ENCODE measurements at places on chromosomes 3 and 15.

DNA sequence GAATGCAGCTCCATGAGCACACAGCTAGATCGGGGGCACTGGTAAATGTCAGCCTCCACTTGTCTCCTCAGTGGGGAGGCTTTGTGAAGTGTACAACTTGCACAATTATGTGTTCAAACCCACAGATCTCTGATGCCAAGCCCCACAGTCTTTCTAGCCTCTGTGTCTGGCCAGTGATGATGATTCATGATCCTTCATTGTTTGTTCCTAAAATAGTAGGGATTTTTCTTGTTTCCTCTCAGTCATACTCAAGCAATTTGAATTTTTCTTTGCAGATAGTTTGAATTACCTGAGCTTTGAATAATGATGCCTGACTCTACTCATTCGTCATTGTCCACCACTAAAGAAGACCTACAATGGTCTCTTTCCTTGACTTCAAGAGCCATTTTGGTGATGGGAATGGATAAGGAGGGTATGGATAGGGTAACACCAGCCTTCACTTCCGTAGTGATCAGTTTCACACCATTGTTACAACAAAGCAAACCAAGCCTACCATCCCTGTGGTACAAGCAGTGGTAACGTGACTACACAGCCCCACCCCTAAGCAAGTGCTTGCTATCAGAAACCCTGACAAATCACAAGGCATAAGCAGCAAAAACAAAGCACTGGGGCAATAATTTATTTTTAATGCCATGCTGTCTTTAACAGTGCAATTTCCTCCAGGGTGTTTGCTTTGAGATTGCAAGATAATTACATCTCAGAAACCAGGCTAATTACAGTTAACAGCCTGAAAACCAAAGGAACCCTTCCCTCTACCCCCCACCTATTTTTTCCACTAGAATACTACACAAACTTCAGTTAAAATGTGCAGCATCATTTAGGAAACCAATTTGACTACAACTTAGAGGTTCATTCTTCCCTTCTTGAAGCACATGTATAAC is 114.1 kb upstream of the PPP2R3A start:
- no peak for DNase-seq

GRCh38 chr3:54360320-54360719 is 238.0 kb downstream of the CACNA2D3 start:
- DNase-seq: no peak

GRCh38 chr3:18126772-18127171 is 298.4 kb downstream of the SATB1 start:
- DNase-seq: no peak

GRCh38 chr3:19769694-19770093 is 164.3 kb downstream of the EFHB start:
- DNase-seq: no peak

DNA sequence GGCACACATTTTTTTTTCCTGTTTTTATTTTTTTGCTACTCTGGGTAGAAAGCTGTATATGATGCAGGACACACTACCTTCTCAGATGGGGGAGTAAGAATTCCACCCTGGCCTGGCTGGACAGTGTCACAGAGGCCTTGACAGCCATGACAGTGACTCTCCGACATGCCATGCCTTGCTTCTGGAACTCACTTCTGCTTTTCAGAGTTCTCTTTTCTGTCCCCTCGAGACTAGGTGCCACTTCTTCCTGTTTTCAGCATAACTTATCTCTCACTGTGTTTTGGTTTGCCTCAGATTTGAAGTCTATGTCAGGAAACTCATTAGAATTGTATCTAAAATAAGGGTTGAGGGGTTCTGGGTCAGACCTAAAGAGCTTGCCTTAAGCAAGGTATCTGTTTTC is 69.1 kb upstream of the SEC13 start:
- no peak for DNase-seq

- no peak for DNase-seq
Observed at GRCh38 chr15:57377478-57377847, 1.2 kb downstream of the CGNL1 start.

DNA sequence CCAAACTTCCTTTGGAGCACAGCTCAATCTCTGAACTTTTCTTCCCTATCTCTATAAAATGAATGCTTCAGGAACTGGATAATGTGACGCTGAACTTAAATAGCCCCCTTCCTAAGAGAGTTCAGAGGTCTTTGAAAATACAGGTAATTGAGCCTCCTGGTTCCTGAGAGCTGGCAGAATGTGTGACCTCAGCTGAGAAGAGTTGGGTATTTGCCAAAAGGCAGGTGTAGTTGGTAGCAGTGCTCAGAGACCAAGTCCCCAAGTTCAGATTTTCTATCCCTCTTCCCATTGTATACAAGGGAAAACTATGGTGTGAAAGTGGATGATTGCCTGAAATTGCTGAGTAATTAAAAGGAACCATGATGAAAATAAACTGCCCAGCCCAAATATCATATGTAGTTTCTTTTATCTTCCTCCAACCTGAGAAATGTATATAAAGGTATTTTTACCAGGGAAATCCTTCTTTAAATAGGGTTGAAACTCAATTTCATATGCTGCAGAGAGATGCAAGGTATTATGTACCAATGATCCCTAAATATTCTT is 154.6 kb upstream of the ICE2 start:
- DNase-seq: no peak

GRCh38 chr15:20356444-20356910 is 185.1 kb downstream of the GOLGA6L6 start:
- DNase-seq: peak; percentile 40

DNA sequence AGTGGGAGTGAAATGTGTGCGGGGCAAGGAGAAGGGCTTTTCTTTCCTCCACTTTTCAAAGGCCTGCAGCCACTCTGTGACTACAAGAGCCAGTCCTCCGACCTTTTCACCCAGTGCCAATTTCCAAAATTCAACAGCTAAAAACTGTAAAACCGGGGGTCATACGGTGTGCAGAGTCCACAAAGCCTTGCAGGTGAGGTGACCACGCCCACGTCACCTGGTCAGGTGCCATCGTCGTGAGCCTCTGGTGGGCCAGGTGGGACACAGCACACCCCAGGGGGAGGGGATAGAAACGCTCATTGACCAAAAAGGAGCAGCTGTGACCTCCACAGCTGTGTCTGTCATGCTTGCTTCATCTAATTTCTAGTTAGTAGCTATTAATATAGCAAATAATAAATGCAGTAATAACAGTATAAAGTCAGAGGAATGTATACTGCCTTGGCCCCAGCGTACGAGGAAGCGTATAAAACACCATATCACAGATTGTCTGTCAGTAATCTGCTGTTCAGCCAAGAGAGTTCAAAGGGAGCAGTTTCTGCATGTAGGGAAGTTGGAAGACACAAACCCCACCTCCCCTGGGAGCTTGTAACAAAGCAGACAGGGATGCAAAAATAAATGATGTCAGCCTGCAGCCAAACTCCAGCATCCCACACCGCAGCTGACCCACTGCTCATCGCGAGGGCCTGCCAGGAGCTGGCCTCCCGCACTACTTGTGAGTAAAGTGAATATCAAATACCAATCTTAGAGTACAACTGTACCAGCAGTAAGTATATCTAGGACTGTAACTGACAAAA is 86.7 kb downstream of the VGLL4 start:
- no peak for DNase-seq

DNA sequence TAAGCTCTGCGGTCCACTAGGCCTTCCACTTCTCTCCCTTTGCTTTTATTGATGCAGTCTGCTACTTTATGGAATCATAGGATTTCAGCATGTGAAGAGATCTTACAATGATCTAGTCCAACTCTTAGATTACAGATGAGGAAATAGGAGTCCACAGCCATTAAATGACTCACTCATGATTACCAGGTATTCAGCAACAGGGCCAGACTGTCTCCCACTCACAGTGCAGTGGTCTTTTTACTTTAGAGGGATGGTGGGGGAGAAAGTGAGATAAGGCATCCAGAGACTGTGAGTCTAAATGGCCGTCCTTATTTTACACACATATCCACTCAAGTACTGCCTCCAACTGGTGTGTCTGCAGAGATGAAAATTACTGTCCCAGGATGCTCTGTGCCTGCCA is 88.5 kb upstream of the SKOR1 start:
- DNase-seq: no peak

DNA sequence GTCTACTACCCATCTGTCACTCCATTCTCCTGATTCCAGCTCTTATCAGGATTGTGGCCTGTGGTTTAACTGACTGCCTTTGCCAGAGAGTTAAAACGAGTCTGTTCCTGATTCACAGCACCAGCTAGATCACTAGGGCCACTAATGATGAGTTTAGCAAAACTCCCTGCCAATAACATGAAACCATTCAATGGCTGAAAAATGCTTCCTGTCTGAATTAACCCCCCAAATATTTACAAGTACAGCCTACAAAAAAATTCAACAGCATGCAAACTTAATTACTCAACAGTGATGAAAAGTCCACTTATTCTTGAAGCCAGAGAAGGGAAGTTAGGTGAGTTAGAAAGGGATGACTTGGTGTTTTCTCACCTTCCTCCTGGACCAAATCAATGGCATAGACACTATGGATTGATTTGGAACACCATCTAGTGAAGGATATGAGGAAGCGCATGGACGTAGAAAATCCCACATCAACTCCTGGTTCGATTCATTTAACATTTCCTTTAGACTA is 141.4 kb downstream of the TGFBR2 start:
- no peak for DNase-seq

DNA sequence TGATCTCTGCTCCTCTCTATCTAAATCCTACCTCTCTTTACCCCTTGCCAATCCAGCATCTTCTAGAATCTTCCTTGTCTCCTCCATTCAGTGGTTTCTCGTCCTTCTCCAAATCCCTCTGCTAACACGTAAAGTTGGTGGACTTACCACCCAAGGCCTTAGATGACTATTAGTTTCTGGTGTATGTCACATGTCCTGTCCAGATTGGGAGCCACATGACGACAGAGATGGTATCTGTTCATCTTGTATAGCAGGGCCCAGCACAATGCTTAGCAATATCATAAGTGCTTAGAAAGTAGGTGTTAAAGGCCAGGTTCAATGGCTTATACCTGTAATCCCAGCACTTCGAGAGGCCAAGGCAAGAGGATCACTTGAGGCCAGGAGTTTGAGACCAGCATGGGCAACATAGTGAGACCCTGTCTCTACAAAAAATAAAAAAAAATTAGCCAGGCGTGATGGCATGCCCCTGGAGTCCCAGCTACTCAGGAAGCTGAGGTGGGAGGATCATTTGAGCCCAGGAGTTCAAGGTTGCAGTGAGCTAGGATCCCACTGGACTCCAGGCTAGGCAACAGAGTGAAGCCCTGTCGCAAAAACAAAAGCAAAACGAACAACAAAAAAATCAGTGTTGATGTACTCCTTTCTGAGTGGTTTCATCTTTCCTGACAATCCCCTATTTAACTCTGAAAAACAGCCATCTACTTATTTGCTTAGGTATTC is 81.8 kb downstream of the HMG20A start:
- DNase-seq: no peak

- no peak for DNase-seq
Observed at GRCh38 chr3:8903191-8903590, 60.1 kb downstream of the RAD18 start.

- DNase-seq: no peak
Observed at GRCh38 chr3:4795905-4796304, 183.3 kb upstream of the BHLHE40 start.

DNA sequence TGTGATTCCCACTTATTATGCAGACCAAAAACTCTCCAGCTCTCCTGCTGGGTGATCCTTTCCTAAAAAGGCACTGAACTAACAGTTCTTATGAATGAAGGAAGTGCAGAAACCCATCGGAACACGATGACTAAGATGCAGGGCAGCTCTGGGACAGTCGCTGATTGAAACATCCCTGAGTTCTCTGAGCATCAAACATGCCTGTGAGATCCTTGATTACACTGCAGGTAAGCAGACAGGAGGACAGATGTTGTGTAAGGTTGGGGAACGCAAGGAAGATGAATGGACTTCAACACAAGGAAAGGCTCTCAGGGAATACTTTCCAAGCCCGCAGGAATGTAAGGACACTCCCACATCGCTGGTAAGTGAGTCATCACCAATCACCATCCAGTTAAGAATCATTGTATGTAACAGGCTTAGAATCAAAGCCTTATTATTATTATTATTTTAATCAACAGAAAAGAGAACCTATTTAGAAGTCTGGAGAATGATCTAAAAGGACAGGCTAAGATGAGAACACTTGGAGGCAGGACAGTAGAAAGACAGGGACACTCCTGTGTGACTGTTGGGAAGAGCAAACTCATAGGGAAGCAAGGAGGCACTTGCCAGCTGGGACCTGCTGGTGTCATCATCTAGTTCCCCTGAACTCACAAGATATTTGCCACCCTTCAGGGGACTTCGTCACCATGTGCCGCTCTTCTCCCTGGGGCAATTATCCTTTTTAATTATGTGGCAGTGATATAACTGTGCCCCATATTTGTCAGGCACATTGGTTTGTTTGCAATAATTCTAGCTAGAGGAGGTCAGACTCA is 26.0 kb downstream of the TMEM158 start:
- peak; percentile 45 for DNase-seq

DNA sequence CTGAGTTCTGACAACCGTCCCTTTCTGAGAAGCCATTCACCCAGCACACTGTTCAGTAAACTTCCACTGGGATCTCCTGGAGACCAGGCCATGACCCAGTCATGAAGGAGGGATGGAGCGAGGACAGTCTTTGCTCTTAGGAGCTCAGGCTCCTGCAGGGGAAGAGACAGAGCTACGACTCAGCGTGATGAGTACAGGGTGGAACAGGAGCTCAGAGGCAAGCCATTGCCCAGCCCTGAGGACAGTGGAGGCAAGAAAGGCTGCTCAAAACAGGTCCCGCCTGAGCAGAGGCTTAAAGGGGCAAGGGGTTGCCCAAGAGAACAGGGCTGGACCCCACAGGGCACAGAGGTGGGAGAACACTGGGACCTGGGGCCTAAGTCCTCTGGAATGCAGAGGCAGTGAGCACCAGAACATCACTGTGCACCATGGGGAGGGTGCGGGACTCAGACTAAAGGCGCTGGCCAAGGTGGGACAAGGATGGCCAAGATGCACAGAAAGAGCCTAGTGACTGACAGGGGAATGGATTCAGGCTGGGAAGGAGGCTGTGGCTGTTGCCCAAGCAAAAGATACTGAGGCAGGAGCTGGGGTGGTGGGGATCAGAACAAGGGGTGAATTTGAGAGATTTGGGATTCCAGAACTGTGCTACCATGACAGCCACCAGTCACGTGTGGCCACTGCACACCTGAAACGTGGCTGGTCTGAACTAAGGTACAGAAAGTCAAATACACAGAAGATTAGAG is 25.8 kb downstream of the TMEM43 start:
- DNase-seq: no peak

Measured in transverse colon (tissue), 4 donors.